ENCODE measurements at places on chromosomes 5 and 9.

- DNase-seq = no peak
Observed at GRCh38 chr5:124446120-124446519, 300.3 kb downstream of the ZNF608 start.

GRCh38 chr5:2352101-2352861, 399.2 kb downstream of the IRX2 start:
- no peak for DNase-seq

GRCh38 chr5:159208514-159209437, 577 bp downstream of the RNF145 start:
- no peak for DNase-seq

GRCh38 chr5:176629853-176630680, at the start of the genes EIF4E1B and SNCB:
EIF4E1B (plus strand) TSS chr5:176630675; CDS start chr5:176642788, 12,113 bp downstream.
SNCB (minus strand) TSS chr5:176630534; CDS start chr5:176629654, 880 bp downstream.
- DNase-seq = no peak

DNA sequence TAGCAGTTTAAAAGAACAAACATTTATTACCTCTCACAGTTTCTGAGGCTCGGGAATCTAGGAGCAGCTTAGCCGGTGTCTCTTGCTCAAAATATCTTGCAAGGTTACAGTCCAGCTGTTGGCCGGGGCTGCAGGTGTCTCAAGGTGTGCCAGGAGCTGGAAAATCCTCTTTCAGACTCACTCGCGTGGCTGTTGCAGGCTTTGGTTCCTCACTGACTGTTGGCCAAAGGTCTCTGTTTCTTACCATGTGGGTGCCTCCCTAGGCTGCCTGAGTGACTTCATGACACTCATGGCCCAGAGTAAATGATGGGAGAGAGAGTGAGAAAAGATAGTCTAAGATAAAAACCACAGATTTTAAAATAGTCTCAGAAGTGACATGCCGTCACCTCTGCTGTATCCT, 43.8 kb downstream of the AOPEP start:
- DNase-seq = no peak

DNA sequence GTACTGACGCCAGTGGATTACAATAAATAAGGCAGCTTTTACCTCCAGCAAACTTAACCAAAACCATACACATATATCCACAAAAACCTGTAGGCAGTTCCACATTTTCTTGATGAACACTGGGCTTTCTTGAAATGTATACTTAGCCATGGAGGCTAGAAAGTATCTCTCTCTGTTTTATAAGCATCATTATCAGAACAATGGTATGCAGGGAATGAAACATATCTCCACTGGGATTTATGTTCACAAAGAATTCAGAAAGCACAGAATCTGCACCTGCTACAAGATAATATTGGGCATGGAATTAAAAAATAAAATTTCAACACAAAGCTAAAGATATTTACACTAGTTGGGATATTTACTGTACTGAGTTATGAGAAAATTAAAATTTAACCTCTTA, 126.1 kb upstream of the RASA1 start:
- no peak for DNase-seq

- peak; percentile 80 for DNase-seq
Observed at GRCh38 chr5:81517462-81517861, 123.5 kb upstream of the ACOT12 start.

DNA sequence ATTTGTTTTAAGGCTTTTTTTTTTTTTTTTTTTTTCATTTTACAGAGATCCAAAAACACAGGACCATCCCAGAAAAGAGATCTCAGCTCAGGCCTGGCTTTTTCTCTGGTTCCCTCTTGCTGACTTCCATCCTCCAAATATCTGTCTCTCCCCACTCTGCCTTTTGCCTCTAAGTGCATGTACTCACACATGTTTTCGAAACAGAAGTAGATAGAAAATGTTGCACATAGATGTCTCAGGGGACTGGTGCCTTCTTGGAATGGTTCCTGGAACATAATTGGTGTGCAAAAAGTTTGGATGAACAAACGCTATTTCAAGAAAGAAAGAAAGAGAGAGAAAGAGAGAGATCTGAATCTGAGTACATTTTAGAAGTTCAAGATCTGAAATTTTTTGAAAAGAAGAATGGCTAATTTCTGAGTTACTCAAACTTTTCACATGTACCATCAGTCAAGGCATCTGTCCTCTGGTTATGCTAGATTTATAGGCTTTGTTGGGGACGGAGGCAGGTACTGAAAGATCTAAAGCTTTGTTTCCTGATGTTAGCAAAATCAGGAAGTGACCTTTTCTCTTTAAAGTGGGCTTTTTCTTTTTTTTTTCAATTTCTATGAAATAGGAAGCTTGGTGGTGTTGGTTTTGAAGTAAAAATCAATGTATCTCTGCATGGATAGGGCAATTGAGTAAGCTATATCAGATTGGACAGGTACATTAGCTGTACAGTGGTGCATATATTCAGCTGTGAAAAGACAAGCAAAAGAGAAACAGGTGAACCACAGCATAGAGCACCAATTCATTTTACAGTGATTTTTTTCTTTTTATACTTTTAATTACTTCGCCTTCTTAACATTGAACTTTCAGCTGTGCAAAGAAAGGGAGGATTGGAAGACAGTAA, 8.5 kb upstream of the TNFSF8 start:
- DNase-seq = no peak

DNA sequence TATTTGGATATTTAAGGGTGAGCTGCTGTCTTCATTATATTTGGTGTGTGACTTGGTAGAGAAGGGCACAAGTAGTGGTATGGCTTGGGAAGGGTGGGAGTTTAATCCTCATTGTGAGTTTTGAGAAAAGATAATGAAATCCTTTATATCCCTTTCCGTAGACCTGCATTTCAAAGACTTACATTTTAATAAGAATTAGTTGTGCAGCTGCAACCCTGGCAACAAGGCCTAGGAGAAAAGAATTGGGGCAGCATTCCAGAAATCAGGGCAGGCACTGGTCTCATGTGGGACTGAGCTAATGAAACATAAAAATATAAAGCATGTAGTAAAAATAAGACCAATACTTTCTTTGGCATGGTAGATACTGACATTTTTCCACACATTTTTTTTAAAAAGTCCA, 60.5 kb downstream of the CDC42SE2 start:
- DNase-seq = no peak

All from inflammatory macrophage treated with lipopolysaccharide for 1 hour (primary cell).